ENCODE measurements at places on chromosomes 11 and 22. TPM values are rescaled to one million over a fixed set of nuclear protein-coding genes. Genes with fewer than 3 reads are reported as not detected.

The PLAAT4 gene
- not detected for total RNA-seq

The TTC36 gene
- total RNA-seq: not detected

DNA sequence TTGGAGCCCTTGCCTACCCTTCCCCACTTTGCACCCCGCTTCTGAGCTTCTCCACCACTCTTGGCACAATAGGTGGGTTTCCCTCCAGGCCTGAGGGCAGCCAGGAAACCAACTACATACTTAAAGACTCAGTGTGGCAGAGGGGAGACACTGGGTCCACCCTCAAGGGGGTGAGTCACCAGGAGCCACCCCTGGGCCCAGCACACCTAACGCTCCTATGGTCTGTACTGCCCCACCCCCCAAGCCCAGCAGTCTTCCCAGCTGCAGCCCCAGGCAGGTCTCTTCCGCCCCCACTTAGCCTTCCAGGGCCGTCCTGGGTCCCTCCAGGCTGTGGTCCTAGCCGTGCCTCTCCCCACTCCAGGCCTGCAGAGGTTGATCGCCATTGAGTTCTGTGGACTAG is 3.2 kb upstream of the TMPRSS13 start:
- no peaks in the 10 kb centered on the region for H3K4me1 ChIP-seq
- no peak for DNase-seq
- H3K27me3 ChIP-seq: no peaks in the 10 kb centered on the region
- H3K4me3 ChIP-seq: no peak overlapping the region

- DNase-seq: peak; percentile 54
- no peaks in the 10 kb centered on the region for H3K27me3 ChIP-seq
- H3K36me3 ChIP-seq: no peaks in the 10 kb centered on the region
Observed at GRCh38 chr11:46347637-46348311, 511 bp downstream of the DGKZ start.

DNA sequence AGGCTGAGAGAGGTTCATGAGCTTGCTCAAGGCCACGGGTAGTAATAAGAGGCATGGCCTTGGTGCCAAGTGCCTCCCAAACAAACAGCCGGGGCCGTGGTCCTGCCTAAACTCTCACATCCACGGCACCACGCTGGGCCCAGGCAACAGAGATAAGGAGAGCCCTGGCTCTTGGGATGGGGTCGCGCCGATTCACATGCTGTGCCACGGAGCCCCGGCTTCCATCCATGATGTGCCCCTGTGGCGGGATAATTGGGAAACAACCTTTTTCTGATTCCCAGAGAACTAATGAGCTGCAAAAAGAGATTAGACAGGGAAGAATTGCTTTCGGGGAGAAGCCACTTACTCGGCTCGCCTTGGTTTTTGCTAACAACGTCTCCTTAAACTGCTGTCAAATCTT is 22.0 kb downstream of the TP53AIP1 start:
- H3K4me1 ChIP-seq: no peaks in the 10 kb centered on the region
- H3K27ac ChIP-seq: no peak overlapping the region
- H3K36me3 ChIP-seq: no peaks in the 10 kb centered on the region

- no peaks in the 10 kb centered on the region for H3K36me3 ChIP-seq
- no peak overlapping the region for H3K27ac ChIP-seq
- H3K27me3 ChIP-seq: no peaks in the 10 kb centered on the region
- DNase-seq: no peak
Observed at GRCh38 chr11:93936460-93936859, 84.7 kb upstream of the HEPHL1 start.

DNA sequence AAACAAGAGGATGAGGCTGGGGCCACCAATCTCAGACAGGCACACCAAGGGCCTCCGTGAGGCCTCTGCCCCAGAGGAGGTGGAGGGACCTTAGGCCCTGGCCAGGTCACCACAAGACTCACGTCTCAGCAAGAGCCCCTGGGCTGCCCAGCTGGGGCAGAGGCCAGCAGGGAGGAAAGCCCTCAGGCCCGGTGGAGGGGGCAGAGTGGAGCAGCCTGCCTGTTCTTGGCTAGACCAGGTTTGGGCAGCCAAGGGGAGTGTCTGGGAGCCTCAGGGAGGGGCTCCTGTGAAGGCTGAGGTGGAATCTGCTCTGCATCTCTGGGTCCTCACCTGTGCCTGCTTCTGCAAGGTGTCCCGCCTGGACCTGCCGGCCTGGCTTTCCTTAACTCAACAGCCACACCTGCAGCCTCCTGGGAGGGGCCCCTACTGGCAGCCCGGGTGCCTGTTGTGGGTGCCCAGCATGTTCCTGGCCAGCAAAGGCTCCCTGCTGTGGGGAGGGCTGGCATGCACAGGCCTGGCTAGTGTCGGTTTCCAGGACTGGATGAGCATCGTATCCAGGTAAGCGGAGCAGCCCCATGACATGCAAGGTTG is 11.9 kb downstream of the TTLL12 start:
- H3K4me1 ChIP-seq: no peaks in the 10 kb centered on the region
- H3K27me3 ChIP-seq: no peaks in the 10 kb centered on the region
- no peak for DNase-seq
- peaks cover 23% of the 10 kb centered on the region for H3K36me3 ChIP-seq
- no peak overlapping the region for H3K27ac ChIP-seq
- H3K4me3 ChIP-seq: no peak overlapping the region
